ENCODE measurements at places on chromosomes 2 and 18.

GRCh38 chr2:37268111-37268510 is 36.7 kb downstream of the NDUFAF7 start:
- no peak for DNase-seq

- no peak for DNase-seq
Observed at GRCh38 chr2:29502460-29502911, 387.3 kb downstream of the CLIP4 start.

GRCh38 chr18:35467624-35468016 is 30.1 kb downstream of the INO80C start:
- DNase-seq, result peak; percentile 59

DNA sequence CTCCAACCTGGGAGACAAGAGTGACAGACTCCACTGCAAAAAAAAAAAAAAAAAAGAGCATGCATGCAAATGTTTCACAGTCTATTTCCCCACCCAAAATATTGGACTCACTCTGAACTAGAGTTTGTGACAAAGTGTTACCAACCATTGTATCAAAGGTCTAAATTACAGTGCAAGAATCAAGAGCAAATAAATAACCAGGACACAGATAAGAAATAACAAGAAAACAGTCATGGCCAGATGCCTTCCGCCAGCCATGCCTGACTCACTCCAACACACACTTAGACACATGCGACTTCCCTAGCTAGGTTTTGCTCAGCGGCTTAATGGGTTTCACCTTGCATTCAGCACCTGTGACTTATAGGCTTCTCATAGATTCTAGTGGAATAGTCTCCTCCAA is 62.8 kb downstream of the CYB5A start:
- no peak for DNase-seq

GRCh38 chr2:79994161-79994560 is 310.4 kb downstream of the LRRTM1 start:
- no peak for DNase-seq
